ENCODE measurements at places on chromosomes 6 and 20.
A peak's percentile ranks its signal among the peaks of the same experiment; 100 is the strongest.

- DNase-seq: no peak
Measured at GRCh38 chr6:72675396-72675795, 53.5 kb downstream of the KCNQ5 start.

DNA sequence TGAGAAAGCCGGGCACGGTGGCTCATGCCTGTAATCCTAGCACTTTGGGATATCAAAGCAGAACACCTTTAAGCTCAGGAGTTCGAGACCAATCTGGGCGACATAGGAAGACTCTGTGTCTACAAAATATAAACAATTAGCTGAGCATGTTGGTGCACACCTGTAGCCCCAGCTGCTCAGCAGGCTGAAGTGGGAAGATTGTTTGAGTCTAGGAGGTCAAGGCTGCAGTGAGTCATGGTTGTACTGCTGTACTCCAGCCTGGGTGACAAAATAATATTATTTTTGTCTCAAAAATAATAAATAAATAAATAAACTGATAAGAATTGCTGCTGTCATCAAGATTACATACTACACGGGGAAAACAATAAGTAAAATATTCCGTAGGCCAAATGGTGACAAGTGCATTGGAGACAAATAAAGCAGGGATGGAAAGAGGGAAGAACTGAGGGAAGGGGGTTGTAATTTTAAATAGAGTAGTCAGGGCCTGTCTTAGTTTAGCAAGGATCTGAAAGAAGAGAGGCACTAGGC, 14.0 kb upstream of the TOP1 start:
- DNase-seq: no peak

DNA sequence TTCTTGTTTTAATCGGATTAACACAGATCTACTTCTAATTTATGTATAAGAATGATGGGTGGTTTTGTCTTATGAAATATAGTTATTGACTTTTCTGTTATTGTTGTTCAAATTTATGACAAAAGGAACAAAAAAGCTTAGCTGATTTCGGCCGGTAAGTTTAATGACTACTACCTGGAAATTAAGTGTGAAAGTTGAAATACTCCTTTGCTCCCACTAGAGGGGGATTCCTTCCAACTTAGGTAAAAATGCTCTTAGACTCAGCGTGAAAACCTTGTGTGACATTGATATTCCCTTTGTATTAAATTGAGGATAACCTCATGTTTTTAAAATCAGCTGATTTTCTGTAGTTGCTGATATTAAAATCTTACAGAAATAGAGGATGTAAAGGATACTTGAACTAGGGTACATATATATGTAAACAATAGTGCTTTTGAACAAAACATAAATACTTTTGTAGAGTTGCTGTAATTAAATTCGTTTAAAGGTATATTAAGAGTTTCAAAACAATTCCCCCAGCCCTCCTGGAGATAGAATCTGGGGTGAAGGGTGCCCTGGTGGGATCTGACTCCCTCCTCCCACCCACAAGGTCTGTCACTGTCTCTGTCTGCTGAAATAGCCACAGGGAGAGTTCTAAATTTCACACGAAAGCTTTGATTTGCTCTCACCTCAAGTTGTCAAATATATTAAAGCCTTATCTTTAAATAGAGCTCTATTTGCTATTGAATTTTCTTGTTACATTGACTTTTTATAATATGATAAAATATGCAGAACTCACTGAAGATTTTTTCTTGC, 257.5 kb downstream of the ARID1B start:
- DNase-seq: no peak

DNA sequence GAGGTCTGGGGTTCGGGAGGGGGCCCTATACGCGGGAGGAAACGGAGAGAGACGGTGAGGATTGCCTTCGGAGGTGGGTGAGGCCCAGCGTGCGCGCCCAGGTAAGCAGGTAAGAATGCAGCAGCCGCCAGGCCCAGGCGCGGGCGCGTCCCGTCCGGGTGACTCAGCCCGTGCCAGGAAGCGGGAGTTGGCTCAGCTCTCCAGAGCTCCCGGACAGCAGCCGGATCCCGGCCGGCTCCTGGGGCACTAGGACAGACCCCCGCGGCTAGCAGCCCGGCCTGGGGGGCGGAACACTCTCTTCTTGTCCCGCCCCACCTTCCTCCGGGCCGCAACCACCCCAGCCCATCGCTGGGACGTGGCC, 1.5 kb upstream of the MDFI start:
- DNase-seq: no peak

- DNase-seq: no peak
Measured at GRCh38 chr20:6768228-6769140, 998 bp downstream of the BMP2 start.

DNA sequence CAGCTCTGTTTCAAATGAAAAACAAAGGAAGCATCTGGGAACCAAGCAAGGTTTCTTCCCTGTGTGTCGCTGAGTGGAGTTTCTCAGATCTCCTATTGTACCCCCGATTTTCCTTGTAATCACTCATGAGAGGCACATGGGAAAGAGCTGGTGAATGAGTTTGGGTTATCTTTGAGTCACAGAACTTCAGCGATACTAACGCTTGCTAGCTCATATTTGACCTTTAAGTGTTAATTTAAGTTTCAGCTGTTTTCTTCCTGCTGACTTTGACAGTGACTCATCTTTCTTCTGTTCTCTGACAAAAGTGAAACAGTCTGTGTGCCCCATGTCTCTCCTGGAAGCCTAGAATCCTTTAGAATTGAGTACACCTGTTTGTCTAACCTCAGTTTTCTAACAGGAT, 261.1 kb upstream of the RGS17 start:
- no peak for DNase-seq

- DNase-seq: peak; percentile 67
Measured at GRCh38 chr6:108559884-108560462, 744 bp upstream of the FOXO3 start.

DNA sequence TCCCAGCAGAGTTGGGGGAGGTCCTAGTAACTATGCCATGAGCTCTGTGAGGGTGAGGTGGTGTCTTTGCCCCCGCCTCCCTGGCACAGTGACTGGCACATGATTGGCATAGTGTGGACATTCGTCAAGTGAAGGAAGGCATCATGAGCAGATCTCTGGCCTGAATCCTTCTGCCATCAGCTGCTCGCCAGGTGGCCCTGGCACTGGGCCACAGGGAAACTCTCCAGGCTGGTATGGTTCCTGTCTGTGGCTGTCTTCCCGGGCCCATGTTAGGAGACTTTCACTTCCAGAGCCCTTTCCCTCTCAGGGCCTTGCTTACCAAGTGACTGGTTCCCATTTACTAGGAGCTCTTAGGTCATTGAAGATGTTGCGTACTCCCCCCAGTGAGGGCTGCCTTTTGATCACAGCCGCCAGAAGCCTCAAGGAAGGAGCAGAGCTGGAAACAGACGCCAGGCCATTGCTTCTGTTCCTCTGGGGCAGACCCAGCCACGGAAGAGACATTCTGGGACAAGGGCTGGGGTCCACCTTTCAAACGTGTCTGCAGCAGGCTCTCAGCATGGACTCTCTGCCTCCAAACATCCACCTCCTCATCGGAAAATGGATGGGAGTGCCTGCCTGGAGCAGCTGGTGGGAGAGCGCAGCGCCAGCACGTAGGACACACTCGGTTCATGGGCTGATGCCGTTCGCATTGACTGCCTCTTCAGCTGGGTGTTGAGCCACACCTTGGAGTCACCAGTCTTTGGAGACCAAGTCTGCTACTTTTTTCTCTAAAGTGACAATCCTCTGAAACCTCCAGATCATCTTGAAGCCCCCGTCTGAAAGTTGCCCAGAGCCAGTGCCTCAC, 67.2 kb downstream of the PTPN1 start:
- DNase-seq: no peak

- DNase-seq: no peak
Measured at GRCh38 chr20:22282696-22283095, 301.7 kb downstream of the FOXA2 start.

- DNase-seq: no peak
Measured at GRCh38 chr6:16730738-16731477, 30.4 kb downstream of the ATXN1 start.

GRCh38 chr20:25066386-25066785, 8.4 kb upstream of the ACSS1 start:
- DNase-seq: no peak

GRCh38 chr6:12037798-12038197, 25.7 kb downstream of the HIVEP1 start:
- no peak for DNase-seq

DNA sequence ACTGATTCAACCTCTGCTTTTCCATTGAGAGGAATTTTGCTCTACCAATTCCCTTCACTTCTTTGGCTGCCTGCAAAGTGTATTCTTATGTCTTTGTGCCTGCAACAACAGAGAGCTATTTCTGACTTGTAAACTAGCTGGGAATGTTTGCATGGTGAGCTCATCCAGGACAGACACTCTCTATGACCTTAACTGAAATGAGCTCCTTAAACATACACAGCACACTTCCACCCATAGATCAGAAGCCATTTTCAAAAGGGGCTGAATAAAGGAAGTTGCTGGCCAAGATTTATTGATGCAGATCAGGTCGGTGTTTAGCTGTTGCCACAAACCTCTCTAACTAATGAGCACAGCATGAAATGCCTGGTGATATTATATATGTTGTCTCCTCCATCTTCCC, 377.7 kb downstream of the BTBD9 start:
- DNase-seq: no peak

DNA sequence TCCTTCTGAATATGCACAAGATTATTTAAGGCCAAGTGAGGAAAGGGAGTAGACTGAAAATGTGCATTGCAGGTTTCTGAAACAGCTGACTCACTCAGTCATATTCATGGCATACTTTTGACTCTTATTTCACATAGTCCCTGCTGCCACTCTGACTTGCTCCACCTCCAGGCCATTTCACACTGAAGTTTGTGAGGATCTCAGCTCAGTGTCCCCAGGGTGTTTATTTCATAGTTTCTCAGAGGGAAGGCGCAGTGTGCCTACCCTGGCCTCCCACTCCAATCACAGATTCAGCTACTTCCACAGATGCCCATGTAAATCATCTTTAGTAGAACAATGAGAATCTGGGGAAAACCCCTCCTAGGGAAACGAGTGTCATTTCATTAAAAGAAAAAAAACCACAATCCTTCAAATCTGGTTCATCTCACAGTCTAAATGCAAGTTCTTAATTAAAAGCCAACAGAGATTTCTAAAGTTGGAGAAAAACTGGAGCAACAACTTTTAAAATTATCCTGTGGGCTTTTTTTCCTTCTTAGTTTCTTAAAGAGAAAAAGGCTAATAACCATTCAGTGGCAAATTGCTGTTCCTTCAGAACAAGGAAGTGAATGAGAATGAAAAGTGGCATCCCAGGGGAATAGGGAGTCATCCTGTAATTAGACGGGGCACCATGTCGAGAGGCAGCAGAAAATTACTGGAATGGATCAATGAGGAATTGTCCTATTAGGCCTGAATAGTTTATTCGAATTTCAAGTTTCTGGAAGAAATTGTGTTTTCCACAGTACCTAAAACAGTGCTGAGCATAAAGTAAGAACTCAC, 133.6 kb downstream of the TFAP2B start:
- no peak for DNase-seq

DNA sequence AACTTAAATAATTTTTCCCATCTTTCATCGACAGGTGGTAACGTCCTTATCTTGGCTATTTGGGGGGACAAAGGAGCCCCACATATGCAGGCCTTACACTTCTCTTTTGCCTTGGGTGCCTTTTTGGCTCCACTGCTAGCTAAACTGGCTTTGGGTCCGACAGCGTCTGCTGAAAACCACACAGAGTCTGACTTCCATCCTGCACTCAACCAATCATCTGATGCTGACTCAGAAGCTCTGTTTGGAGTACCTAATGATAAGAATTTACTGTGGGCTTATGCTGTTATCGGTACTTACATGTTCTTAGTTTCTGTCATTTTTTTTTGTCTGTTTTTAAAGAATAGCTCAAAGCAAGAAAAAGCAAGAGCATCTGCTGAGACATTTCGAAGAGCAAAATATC, 178.5 kb downstream of the SLC16A10 start:
- no peak for DNase-seq

DNA sequence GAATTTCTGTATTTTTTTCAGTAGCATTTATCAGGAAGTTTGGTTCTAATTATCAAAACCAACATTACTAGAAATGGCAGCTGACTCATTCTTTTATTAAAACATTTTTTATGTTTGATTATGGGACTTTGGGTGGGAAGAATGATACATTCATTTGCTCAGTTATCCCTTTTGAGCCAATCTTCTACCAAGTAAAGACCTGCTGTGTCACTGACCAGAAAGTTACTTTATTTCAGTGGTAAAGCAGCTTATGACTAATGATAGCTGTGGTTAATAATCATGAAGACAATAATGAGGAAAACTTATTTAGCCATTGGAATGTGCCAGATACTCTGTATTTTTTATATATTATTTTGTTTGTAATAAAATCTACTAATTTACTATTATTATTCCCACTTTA, 142.3 kb downstream of the FARS2 start:
- no peak for DNase-seq

GRCh38 chr6:134374491-134375219, 56.7 kb upstream of the SGK1 start:
- DNase-seq: no peak

DNA sequence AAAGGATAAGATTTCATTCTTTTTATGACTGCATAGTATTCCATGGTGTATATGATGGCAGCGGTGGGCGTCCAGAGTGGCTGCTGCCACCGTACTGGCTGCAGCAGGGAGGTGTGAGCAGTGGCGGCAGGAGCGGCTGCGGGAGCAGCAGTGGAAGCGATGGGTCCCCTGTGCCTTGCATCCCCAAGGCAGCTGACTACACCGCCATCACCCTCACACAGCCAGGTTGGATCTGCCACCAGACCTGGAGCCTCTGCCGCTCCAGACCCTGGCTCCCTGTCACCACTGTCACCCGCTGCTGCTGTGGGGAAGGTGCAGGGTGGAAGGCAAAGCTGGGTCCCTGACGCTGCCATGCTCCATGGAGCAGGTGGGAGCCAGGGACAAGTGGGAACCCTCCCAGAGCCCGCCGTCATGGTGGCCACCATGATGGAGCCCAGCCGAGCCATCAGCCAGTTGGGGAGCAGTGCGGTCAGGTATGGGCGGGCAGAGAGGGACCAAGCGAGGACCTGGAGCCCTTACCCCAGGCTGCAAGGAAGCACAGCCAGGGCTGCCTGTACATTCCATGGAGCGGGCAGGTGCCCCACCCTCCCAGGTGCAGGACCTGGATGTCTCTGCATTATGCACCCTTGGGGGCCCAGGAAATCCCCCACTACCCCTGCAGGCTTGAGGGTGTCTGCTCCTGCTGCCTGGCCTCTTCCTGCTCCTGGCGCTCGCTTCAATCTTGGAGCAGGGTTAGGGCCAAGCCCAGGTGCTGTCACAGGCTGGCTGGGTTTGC, 226.1 kb downstream of the OTOR start:
- no peak for DNase-seq

DNA sequence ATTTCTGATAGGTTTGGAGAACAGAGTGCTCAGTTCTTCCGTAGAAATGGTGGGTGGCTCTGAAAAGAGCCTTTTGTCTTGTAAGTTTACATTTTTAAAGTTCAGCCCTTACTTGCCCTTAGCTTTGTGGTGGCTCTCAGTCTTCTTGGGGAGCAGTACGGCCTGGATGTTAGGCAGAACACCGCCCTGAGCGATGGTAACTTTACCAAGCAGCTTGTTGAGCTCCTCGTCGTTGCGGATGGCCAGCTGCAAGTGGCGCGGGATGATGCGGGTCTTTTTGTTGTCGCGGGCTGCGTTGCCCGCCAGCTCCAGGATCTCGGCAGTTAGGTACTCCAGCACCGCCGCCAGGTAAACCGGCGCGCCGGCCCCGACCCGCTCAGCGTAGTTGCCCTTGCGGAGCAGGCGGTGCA, 19.5 kb downstream of the OR2B2 start:
- DNase-seq: no peak

Measured in anterior cingulate cortex (tissue), 58 donors.